ENCODE measurements at places on chromosomes 13 and 19.

GRCh38 chr19:1265615-1266128 lies 3.5 kb upstream of the CIRBP start:
- DNase-seq = no peak

DNA sequence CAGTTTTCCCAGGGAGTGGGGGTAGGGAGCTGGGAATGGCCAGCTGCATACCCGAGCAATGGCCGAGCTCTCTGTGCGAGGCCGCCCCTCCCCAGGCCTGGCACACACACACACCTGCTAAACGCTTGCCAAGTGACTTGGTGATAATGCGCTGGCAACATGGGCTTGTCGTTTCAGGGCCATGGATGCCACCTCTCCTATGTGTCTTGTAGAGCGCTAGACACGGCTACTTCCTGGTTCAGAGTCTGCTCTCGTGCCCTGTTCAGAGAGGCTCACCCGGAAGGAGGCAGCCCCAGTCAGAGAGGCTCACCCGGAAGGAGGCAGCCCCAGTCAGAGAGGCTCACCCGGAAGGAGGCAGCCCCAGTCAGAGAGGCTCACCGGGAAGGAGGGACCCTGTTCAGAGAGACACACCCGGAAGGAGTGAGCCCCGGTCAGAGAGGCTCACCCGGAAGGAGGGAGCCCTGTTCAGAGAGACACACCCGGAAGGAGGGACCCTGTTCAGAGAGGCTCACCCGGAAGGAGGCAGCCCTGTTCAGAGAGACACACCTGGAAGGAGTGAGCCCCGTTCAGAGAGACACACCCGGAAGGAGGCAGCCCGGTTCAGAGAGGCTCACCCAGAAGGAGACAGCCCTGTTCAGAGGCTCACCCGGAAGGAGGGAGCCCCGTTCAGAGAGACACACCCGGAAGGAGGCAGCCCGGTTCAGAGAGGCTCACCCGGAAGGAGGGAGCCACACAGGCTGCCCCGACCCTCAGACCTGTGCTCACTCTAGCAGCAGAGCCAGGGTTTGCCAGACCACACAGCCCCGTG lies 4.2 kb downstream of the ADPRHL1 start:
- no peak for DNase-seq

DNA sequence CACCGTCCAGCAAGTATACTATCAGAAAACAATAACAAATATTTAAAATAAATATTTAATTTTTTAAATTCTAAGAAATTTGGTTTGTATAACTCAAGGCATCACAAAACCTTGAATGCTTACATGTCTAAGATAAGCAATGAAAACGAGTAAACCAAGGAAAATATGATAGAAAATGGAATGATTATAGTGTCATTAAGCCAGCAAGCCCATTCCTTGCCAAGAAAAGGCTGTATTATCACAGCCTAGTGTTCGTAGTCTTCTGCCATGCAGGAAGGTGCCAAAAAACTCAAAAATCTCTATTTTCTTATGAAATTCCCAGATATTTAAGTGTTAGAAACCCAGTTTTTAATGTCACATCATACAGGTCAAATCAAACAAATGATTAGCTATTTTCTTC lies 136.4 kb downstream of the STOML3 start:
- no peak for DNase-seq

GRCh38 chr19:32176591-32176990 lies 168.8 kb upstream of the ZNF507 start:
- no peak for DNase-seq

DNA sequence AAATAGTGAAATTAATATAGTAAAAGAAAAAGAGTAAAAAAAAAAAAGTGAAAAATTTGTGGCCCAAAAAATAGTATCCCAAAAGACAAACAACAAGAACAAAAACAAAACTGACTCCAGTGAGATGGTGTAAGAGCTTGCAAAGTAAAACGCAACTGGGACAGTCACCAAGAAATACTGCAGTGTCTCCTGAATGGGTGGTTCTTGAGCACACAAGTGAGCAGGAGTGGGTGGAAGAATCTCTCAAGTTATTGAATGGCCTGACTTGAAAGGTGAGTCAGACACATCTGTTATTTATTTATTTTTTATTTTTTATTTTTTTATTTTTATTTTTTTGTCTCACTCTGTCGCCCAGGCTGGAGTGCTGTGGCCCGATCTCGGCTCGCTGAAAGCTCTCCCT lies 1.9 kb downstream of the ZNF493 start:
- DNase-seq = no peak

DNA sequence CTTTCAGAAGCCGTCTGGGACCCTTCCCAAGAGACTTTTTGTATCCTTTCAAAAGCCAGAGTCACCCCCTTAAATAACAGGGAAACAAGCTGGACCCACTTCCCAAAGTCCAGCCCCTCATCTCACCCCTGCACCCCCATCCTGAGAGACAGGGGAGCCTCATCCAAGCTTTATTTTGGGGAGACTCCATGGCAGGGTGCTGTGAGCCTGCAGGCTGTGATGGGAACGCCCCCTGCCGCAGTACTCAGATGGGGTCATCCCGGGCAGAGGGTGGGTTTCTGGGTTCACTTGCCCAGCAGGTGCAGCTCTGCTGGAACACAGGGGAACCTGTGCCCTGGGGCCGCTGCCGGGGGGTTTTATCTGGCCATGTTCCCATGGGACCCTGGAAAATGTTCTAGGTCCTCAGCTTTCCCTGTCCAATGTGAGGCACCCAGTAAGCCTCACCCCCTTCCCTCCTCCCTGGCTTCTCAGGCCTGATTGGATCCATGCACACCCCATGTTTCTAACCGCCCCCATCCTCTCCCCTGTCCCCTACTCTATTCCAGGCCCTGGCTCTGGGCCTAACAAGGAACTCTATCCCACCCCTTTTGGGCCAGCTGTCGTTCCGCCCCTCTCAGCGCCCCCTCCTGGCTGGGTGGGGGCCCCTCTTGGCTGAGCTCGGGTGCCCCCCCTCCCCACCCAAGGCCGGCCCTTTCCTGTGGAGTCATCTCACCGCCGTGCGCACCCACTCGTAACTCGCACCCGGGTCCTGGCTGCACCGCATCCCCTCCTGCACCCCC lies 1.0 kb downstream of the HIF3A start:
- DNase-seq = peak; percentile 55

DNA sequence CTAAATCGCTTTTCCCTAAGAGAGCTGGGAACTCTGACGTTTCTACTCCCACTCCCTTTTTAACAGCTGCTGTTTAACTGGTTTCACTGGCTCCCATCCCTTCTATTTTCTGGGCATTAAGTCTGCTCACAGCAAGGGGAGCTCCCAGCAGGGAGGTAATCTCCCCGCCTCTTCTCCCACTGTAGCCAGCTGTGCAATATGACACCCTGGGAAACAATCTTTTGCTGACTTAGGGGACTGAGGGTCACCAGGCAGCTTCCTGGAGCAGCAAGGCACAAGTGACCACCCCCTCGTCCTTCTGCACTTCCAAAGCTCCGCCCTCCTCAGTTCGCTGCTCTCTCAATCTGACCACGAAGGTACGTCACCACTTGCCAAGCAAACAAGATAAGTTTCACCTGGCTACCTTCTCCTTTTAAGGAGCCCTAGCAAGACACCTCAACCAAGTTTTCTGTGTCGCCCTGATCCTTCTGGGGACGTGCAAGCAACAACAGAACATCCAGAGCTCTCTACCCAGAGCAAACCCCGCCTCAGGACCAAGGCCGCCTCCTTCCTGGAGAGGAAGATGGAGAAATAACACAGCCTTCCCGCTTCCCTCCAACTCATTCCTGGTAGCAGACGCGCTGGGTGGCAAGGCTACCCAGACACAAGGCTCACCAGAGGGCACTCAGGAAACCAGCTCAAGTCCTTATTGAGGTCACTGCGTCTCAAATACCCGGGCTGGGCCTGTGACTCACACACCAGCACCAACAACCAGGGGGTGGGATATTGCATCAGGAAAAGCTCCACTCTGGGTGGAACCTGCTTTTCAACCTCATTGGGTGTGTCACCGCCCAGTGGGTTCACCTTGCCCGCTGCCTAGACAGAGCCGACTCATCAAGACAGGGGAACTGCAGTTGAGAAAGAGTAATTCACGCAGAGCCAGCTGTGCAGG lies 92.4 kb downstream of the STK24 start:
- no peak for DNase-seq

DNA sequence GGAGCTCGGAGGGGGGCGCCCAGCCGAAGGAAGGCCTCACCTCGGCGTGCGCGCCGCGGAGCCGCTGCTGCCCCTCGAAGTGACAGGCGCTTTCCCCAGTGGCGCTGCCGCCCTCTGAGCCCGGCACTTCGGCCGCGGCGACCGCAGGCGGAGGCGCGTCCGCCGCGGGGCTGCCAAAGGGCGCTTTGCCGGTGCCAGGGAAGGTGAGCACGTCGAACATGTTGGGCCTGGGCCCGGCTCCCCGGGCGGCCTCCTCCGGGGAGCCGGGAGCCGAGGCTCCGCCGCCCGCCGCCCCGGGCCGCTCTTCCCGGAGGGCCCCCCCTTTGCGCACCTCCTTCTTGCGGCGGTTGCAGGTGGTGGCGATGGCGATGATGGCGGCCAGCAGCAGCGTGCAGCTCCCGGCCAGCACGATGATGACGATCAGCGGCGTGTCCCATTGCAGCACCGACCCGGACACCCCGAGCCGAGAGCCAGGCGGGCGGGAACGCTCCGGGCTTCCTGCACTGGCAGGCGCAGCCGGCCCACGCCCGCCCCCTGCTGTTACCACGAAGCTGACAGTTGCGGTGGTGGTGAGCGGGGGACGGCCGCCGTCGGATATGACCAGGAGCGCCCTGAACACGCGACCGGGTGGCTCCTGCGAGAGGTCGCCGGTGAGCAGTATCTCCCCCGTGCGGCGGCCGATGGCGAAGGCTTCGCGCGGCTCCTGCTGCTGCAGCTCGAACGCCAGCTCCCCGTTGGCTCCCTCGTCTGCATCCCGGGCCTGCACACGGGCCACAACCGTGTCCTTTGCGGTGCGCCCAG lies 2.5 kb downstream of the PCDH8 start:
- peak; percentile 88 for DNase-seq

DNA sequence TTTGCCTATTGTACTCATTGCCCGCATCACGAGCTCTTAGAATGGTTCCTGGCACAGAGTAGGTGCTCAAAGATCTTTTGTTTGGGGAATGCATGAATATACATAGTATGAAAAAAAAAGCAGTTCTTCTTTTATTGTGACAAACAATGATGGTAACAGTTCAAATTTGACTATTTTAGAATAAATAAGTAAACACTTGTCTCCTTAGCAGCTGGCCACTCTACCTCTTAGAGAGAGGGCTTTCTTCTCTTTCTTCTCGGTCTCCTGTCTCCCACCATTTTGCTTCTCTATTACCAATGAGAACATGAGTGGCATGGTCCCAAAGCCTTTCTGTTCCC lies 639 bp upstream of the SLAIN1 start:
- no peak for DNase-seq

DNA sequence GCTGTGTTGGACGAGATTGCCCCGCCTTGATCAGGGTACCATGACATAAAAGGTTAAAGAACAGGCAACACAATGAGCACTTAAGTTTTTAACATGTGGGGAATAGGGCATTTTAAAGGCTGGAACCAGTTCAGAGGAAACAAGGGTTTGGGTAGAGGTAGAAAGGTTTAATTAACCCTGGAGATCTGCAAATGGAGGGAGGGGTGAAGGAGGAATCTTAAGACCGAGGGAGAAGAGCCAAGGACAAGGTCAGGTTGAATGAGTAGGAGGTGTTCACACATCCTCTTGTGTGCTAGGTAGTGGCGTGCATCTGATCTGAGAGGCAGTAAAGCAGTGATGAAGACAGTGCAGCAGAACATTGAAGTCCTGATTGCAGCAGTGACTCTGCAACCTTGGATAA lies 28.5 kb downstream of the SKA3 start:
- DNase-seq = no peak

DNA sequence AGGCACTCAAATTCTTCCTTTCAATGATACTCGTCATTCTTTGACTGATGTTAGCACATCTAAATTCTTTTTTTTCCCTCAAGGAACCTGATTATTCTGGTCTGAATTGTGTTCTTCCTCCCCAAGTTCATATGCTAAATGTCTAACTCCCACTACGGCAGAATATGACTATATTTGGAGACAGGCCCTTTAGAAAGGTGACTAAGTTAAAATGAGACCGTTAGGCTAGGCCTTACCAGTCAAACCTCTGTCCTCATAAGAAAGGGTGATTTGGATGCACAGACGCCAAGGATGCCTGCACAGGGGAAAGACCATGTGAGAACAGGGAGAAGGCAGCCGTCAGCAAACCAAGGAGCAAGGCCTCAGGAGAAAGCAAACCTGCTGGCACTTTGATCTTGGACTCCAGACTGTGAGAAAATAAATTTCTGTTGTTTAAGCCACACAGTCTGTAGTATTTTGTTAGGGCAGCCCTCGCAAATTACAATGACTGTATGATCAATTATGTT lies 13.1 kb upstream of the FOXO1 start:
- DNase-seq = no peak
